ENCODE measurements at places on chromosomes 6 and 20. TPM values are rescaled to one million over a fixed set of nuclear protein-coding genes. Genes with fewer than 3 reads are reported as not detected.

GRCh38 chr6:167237438-167238145, 53.5 kb upstream of the UNC93A start:
- DNase-seq, result no peak

- DNase-seq, result no peak
These were observed 557 bp upstream of the DYNLRB1 start for GRCh38 chr20:34515484-34516246.

- no peak for DNase-seq
These were observed 6.2 kb upstream of the GRM4 start for GRCh38 chr6:34152042-34152524.

- no peak for DNase-seq
These were observed 14.0 kb upstream of the APMAP start for GRCh38 chr20:25006431-25007167.

DNA sequence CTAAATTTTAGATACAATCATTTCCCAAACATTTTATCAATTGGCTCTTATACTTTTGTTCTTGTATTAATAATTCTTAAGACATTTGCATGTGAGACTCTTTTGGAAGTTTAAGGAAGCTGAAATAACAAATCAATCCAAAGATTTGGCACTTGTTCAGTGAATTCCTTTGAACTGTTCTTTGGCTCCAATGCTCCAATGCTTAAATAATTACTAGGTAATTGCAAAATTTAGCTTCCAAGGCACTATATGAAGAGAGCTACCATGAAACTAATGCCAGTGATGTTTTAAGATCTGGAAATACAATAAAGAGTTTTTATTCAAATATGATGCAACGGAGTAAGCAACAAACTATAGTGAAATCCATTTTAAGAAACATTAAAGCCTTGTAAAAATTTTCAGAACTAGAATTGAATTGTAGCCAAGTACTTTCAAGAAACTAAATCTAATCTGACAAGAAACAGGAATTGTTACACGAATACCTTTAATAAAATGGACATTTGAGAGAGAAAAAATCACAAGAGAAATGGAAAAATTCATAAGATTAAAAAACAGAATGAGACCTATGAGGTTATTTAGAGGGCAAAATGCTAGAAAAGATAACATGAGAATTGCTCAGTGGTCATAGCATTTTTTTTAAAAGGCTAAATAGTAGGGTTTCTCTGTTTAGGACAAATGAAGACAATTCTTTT, 43.6 kb upstream of the SMLR1 start:
- DNase-seq, result no peak

- peak; percentile 80 for DNase-seq
These were observed 17.4 kb downstream of the EZR start for GRCh38 chr6:158801655-158802294.

The MAFB gene
- 15.1 TPM for total RNA-seq
